ENCODE measurements at places on chromosomes 11 and 22.

DNA sequence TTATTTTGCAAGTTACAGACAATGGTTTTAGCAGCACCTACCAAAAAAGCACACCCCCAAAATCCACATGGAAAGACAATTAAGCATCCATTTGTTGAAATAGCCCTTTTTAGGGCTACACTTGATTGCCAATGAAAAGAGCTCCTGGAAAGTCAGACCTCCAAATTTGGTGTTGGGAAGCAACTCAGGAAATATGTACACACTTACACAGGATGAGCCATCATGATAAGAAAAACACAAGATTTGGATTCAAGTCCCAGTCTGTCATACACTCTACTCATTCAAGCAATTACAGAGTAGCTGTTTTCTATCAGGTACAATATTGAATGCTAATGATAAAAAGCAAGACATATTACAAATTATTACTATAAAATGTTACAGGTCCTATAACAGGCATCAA lies 31.5 kb downstream of the FAM168A start:
- no peak for DNase-seq

DNA sequence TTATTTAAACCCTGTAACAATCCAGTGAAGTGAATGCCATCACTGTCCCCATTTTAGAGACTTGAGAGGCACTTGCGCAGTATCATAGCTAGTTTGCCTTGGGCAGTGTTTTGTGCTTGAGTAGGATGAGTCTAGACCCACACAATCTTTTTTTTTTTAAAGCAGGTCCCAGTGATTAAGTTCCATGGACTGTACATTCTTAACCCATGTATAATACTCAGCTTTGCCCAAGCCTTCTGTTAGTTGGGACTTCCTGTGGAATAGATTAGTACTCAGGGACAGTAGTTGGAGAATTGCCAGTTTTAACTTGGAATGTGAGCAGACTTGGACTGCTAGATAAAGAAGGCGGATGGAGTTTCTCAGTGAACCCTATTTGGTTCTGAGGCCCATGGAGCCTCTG lies 108.6 kb upstream of the RASSF10 start:
- DNase-seq: no peak

- DNase-seq: no peak
These were observed 173.2 kb upstream of the SORL1-AS1 start for GRCh38 chr11:121625777-121626506.

DNA sequence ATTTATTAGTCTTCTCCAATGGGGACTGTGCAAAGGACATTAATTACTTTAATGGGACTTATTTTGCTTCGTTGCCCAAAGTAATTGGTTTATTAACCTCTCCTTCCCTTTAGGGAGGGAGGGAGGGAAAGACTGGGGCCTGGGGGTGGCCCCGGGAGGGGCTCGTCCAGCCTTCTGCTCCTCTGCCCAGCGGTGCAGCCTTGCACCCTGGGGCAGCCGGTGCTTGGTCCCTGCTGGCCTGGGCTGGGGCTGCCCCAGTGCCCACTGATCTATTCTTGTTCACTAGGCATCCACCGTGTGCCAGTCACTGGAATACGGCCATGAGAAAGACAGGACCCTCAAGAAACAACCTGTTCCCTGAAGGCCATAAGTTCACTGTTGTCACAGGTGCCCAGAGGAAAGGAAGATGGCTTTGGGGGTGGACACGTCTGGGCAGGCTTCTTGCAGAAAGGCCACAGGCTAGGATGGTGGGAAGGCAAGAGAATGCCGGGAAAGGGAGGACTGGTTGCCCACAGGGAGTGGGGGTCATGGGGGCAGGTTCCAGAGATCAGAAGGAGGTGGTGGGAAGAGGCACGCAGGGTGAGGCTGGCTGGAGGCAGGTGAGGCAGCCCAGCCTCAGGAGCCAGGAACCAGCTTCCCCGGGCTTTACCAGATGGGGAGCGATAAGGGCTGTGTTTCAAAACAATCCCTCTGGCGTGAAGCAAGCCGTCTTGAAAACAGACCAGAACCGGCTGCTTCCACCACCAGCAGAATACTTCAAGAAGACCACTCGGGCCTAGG lies 47.6 kb upstream of the KCNQ1OT1 start:
- DNase-seq: no peak

DNA sequence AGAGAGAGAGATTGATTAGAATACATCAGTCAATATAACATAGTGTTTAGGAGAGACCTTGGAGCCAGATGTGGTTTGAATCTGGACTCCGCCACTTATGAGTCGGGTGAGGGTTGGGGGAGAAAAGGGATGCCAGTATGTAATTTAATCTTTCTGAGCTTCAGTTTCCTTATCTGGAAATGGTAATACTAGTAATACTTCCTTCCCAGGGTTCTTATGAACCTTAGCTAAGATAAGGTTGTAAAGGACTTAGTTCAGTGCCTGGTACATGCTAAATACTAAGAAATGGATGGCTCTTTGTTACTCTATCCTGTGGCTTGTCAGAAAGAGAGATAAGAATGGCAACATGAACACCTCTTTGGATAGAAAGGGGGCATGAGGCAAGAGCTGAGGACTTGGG lies 226.1 kb upstream of the NARS2 start:
- no peak for DNase-seq

DNA sequence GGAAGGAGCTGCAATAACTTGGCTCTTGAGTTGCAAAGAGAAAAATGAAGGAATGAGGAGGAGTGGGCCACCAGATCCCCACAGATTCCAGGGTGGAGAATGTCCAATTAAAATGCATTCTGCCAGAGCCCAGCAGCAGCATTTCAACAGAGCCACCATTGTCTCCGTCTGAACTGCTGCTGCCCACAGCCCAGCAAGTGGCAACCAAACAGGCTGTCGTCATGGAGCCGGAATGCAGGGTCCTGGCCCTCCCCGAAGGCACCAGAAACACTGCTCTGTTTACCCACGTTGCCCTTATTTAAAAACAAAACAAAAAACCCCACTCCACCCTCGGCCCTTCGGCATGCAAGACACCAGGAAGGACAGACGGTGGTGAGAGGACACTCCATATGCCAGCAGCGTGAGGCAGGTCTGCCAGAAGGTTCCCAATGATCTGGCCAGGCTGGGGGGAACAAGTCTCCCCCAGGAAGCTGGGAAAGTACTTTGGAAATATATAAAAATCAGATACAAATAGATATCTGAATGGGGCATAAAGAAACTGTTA lies 32.5 kb downstream of the PLEKHA7 start:
- DNase-seq: no peak

GRCh38 chr11:2204361-2205213 lies 33.0 kb upstream of the TH start:
- no peak for DNase-seq

DNA sequence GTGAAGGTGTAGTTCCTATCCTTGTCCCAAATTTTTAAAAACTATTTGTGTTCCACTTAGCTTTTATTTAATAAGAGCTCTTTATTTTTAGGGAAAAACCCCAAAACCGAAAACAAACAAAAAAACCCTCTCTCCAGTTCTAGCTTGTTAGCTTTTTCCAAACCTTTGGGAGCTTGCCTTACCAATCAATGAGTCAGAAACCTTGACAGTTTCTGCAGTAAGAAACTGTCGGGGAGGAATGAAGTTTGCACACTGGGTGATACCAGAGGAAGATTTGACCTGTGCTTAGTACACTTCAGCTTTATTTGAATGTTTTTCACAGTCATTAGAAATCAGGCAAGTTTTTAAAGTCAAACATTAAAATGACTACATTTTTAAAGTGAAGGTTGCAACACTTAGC lies 105.0 kb downstream of the FAT3 start:
- DNase-seq: no peak

- DNase-seq: no peak
These were observed 26.9 kb downstream of the SIK3 start for GRCh38 chr11:117071344-117071787.

GRCh38 chr11:1759851-1760220 lies 3.9 kb downstream of the CTSD start:
- DNase-seq: no peak

DNA sequence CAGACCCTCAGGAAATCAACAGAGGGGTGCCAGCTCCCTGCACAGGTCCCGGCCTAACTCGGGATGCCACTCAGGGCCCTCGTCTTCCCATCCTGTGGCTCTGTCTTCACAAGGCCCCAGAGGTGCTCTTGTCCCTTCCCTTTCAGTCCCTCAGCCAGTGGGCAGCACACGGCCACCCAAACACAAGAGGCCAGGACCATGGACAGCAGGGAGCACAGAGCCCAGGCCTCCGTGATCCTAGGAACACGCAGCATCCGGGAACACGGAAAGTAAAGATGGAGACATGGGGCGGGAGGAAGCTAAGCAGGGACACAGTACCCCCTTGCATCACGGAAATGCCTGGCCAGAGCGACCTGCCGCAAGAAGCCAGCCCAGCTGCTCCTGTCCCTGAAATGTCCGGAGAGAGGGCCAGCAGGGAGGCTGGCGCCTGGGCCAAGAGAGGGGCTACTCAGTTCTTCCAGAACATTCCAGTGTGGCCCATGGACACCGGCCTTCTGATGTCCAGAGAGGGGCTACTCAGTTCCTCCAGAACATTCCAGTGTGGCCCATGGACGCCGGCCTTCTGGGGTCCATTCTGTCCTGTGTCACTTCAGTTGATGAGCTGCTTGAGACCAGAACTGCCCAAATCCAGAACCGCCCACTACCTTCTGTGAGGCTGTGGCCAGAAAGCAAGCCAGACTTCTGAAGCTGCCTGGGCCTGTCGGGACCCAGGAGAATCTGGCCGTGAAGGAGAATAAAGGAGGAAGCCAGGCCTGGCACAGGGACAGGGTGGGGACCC lies 274.0 kb downstream of the BRD1 start:
- DNase-seq: no peak

DNA sequence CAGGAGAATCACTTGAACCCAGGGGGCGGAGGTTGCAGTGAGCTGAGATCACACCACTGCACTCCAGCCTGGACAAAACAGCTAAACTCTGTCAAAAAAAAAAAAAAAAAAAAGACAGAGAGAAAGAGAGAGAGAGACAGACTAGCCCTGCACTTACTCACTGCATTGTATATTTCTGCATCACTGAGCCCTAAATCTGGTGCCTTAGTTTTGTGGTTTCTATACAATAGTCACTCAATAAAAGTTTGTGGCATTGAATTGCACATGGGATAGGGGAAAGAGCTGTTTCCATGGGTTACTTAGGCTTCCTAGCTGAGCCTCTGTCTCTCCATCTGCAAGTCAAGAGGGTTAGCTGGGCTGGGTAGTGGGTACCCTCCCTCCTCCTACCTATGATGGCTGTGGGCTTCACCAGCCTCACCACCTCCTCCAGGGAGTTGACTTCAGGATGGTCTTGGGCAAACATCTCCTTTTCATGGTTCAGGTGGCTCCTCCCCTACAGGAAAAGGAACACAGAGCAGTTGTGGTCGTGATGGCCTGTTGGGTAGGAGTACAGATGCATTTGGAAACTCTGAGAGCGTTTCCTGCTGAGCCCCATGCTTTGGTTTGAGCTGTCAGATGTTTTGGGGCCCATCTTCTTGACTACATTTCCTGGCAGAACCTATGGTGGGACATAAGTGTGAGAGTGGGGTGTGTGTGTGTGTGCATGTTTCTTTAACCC lies 73.2 kb downstream of the CCDC81 start:
- DNase-seq: no peak

GRCh38 chr11:121310908-121311307 lies 18.3 kb downstream of the SC5D start:
- DNase-seq: no peak

- no peak for DNase-seq
These were observed 3.1 kb downstream of the WBP2NL start for GRCh38 chr22:42001706-42002105.

DNA sequence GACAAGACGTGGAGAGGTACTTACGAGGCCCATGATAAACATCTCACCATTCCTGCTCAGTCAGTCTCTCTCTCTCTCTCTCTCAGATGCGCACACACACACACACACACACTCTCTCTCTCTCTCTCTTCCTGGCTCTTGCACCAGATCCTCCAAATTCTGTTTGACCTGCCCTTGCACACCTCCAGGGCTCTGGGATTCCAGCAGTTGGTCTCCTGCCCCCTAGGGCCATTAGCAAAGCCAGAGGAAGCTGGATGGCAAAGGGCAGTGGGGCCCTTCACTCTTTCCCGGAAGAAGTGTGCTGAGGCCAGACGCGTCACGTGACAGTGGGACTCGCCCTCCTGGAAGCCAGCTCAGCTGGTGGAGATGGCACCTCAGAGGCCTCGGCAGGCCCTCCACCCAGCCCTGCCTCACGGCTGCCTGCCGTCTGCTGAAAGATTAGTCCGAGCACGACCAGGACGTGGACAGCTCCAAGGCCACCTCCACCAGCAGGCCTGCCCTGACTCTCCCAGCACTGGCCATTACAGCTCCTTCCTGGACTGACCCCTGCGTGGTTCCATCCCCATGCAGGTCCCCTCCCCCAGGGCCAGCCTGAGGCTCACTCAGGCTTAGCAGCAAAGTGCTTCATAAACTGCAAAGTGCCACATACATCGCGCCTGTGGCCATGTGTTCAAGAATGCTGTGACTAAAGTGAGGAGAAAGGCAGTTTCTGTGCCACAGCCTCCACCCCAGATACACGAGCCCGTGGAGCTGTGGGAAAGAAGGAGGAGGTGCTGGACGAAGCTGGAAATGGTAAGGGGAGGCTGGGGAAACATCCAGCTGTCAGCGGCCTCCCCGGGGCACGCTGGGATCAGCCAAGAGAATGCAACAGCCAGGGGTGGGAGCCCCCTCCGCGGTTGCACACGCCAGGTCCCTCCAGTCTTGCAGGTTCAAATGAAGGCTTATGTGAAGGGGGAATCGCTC lies 3.7 kb downstream of the PDGFB start:
- DNase-seq: peak; percentile 76

- DNase-seq: no peak
These were observed 53.3 kb downstream of the FLRT1 start for GRCh38 chr11:64089027-64089360.

DNA sequence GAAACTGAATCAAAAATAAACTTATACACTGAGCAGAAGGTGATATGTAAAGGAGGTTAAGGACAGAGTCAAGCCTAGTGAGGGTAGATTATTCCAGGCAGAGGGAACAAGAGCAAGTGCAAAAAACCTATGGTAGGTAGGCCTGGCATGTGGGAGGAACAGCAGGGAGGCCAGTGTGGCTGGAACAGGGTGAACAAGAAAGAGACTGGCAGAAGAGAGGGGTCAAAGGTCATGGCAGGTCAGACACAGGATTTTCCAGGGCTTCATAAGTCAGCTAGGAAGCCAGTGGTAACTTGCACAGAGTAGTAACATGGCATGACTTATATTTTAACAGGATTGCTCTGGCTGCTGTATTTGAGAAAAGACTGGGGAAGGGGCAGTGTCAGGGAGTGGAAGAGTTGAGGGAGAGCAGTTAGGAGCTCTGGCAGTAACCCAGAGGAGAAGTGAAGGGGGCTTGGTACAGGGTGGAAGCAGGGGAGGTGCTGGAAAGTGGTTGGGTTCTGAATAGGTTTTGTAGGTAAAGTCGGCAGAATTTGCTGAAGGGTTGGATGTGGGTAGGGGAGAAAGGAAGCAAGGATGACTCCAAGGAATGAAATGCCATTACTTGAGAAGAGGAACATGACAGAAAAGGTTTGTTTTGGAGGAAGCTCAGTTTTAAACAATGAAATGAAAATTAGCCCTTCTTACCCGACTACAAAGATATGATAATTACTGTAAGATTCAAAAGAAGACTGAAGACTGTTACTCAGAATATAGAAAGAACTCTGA lies 86.2 kb downstream of the ZNRF3 start:
- no peak for DNase-seq

GRCh38 chr11:62479631-62480201 lies 60.9 kb downstream of the SCGB1A1 start:
- no peak for DNase-seq

All from activated CD4-positive, alpha-beta T cell treated with anti-CD3 and anti-CD28 coated beads, Interleukin-2, amount 50 U/mL, for 48 hours (primary cell).